ENCODE measurements at places on chromosomes 5 and 9.
A peak's percentile ranks its signal among the peaks of the same experiment; 100 is the strongest.

DNA sequence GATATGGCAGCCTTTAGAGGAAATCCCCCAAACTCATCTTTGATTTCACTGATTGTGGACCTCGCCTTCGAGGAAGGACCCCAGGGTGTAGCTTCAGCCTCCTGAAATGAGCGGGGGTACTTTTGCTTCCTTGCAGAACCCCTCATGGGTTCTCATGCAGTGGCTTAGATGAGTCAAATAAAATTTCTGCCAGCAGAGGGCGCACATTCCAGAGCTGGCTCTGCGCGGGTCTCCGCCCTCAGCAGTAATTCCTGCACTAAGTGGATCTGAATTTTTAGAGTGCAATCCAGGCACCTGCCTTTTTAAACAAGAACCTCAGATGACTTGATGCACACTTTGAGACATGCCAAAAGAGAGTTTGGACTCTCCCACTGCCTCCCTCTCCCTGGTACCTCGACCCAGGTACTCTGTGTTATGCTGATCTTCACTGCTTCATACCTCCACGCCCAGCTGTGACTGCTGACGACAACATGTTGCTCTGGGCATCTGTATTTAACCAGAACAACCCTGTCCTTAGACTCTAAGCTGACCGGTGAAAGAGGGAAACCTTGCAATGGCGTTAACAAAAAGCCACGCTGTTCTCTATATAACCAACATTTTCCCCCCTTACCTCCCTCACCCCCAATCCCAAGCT is 7.3 kb downstream of the EGFLAM start:
- DNase-seq = peak; percentile 1

- DNase-seq = no peak
Measured at GRCh38 chr5:158623971-158624370, 475.7 kb downstream of the EBF1 start.

DNA sequence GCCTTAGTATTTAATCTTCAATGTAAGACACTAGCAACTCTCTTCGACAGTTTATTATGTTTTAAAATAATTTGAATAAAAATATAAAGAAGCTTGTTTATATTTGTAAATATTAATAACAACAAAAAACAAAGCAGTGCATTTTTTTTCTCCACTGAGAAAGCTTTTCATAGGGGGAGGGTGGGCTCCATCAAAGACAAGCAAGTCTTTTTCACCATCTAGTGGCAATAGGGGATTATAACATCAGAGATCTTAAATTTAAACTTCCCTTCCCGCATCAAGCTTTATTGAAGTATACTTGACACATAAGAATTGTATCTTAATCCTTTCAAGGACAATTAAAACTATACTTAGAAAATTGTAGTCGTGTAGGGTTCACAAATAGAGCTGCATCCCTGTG is 9.3 kb upstream of the OR13F1 start:
- DNase-seq = no peak

DNA sequence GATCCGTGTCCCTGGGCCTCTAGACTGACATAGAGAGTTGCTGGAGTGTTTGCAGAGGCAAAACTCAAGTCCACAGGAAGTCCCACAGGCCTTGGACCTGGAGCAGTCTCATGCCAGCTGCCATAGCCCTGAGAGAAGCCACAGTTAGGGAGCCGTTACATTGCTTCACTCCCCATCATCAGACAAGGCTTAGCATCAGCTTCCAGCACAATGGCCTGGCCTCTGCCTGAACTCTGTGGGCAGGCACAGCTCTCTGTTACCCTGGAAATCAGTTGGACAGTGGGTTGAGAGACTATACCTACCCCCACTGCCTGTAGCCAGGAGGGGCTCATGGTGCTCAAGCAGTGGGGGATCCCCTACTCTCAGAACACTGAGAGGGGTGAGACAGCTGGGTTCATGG is 16.2 kb upstream of the C9orf72 start:
- DNase-seq = no peak

DNA sequence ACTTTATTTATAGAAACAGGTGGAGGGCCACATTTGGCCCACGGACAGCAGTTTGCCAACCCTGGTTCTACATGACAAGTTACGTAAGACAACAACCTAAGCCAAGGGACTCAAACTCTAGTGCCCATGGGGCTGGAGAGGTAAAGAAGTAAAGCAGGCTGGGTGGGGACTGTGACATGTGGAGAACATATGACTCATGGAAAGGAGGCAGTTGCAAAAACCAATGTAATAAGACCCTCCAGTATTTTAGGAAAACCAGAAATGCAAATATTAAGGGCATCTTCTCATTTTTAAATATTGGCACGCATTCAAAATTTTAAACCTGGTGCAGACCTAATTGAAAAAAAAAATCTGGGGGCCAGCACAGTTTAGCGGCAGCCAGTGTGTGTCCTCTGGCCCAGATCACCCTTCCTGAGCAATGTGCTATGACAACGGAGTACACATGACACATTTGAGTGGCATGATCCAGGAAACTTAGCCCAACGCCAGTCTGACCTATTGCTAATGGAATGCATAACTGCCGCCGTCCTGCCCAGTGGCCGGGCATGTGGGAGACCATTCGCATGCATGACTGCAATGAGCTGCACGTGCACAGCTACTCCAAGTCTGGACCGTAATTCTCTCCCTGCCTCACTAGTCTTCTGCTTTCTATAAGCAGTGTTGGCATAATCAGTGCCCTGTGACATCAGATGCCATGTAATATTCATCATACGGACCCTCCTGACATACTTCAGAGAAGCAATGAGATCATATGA is 97.2 kb downstream of the SH3TC2 start:
- no peak for DNase-seq

- DNase-seq = no peak
Measured at GRCh38 chr9:114367772-114368569, 19.8 kb downstream of the AKNA start.

DNA sequence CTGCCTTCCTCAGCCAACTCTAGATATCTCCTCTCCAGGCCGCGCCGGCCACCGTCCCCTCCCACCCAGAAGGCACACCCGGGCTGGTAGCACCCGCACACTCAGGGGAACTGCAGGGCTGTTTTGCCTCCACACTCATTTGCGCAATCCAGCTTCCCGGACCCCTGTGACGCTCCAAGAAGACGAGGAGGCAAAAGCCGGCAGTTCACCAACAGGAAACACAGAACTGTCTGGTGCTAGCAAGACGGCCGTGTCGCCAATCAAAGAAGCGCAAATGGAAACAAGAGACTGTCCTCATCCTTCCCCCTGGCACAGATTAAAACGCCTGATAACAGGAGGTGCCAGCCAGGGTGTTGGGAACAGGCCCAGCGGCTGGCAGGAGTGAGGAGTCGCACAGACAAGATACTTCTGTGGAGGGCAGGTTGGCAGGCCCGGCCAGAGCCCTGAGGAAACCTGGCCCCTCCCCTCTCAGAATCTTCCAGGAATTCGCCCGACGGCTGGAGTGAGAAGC is 7.8 kb downstream of the AGPAT2 start:
- no peak for DNase-seq

DNA sequence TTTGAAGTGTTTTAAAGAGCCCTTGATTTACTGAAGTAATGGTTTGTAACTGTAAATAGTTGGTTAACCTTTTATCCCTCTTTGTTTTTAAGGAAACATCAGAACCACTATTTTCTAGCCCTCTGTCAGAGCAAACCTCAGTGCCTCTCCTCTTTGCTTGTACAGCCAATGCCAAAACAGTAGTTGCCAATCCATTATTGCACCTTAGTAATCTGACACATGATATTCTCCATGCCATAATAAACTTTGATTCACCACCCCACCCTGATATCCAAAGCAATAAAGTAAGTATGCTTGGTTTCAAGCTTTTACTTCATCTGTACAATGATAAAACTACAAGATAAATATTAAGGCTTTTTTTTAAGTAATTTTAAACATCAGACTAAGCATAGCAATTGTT is 100.8 kb downstream of the DMXL1 start:
- DNase-seq = no peak

DNA sequence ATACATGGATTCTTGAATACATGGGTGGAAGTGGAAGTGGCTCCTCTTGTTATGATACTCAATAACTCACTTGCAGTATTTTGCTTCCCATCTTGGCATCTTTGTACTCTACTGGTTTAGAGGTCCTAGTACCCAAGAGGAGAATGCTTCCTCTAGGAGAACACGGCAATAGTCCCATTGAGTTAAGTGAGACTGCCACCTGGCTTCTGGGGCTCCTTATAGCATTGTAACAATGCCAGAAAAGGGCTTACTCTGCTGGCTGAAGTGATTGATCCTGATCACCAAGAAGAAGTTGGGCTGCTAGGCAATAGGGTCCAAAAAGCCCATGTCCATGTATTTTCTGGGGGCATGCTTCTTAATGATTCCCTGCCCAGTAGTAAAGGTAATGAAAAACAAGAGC is 627.6 kb upstream of the SGCD start:
- DNase-seq = no peak

DNA sequence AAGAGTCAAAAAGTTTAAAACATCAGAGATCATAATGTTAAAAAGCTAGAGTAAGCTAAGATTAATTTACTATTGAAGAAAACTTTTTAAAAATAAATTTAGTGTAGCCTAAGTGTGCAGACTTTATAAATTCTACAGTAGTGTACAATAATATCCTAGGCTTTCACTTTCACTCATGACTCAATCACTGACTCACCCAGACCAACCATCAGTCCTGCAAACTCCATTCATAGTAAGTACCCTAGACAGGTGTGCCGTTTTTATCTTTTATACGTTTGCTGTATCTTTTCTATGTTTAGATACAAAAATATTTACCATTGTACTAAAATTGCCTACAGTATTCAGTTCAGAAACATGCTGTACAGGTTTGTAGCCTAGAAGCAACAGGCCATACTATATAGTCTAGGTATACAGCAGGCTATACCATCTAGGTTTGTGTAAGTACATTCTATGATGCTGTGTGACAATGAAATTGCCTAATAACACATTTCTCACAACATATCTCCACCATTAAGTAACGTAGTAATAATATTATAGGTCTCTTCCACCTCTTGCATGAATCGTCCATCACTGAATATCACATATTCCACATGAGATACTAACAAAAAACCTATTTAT is 59.2 kb downstream of the MEGF9 start:
- DNase-seq = no peak

GRCh38 chr5:39284552-39284951 is 65.2 kb upstream of the FYB1 start:
- no peak for DNase-seq

DNA sequence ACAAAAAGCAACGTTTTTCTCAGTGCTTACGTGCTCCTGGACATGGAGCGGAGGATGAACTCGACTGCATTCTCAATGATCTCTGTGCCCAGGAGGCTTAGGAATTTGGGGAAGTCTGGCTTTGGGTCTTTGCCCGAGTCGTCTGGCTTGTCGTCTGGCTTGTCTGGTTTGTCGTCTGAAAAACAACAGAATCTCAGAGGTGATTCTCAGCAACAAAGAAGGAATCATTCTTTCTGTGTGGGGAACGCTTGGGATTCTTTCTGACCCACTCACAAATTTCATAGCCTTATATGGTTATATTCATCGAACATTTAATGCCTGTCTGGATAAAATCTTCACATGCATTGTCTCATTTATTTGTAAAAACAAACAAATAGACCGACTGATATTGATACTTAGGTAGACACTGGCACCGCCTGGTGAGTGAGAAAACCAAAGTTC is 4.7 kb downstream of the C5orf46 start:
- no peak for DNase-seq

- no peak for DNase-seq
Measured at GRCh38 chr9:18982262-18982620, 50.8 kb downstream of the SAXO1 start.

GRCh38 chr9:89911721-89912604 is 307.2 kb downstream of the GADD45G start:
- DNase-seq = no peak

All from activated CD4-positive, alpha-beta T cell treated with anti-CD3 and anti-CD28 coated beads, Interleukin-2, amount 50 U/mL, for 4 hours (primary cell).